ENCODE measurements at places on chromosomes 16 and 17.

DNA sequence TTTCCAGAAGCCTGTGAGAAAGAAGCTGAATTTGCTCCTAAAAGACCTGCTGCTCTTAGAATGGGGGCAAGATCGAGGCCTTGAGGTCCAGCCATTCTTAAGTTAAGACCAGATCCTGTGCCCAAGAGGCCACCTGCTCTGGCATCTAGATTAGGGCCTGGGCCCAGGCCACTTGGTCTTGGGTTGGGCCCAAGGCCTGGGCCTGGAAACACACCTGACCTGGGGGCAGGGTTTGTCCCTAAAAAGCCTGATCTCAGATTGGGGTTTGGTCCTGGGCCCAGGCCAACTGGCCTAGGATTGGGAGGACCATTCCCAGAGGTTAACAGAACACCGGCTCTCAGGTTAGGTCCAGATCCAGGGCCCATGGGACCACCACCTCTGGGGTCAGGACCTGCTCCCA, 12.9 kb downstream of the CHTF8 start:
- DNase-seq = no peak

DNA sequence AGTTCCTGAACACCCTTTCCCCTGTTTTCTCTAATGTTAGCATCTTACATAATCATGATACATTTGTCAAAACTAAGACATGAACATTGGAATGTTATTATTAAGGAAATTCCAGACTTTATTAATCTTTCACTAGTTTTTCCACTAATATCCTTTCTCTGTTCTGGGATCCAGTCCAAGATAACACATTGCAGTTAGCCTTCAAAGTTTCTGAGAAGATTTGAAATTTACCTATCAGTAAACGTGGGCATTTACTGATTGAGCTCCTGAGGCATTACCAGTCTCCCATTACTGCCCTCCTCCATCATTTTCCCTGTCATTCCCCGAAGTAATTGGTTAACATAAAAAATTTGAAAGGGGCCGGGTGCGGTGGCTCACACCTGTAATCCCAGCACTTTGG, 5.7 kb upstream of the CD300LG start:
- no peak for DNase-seq

GRCh38 chr16:48113001-48113400, 42.8 kb downstream of the ABCC12 start:
- no peak for DNase-seq

- DNase-seq = no peak
These were observed 187.6 kb downstream of the FTO start for GRCh38 chr16:53891409-53892139.

GRCh38 chr17:17157041-17157440, 49.1 kb downstream of the PLD6 start:
- DNase-seq = no peak

DNA sequence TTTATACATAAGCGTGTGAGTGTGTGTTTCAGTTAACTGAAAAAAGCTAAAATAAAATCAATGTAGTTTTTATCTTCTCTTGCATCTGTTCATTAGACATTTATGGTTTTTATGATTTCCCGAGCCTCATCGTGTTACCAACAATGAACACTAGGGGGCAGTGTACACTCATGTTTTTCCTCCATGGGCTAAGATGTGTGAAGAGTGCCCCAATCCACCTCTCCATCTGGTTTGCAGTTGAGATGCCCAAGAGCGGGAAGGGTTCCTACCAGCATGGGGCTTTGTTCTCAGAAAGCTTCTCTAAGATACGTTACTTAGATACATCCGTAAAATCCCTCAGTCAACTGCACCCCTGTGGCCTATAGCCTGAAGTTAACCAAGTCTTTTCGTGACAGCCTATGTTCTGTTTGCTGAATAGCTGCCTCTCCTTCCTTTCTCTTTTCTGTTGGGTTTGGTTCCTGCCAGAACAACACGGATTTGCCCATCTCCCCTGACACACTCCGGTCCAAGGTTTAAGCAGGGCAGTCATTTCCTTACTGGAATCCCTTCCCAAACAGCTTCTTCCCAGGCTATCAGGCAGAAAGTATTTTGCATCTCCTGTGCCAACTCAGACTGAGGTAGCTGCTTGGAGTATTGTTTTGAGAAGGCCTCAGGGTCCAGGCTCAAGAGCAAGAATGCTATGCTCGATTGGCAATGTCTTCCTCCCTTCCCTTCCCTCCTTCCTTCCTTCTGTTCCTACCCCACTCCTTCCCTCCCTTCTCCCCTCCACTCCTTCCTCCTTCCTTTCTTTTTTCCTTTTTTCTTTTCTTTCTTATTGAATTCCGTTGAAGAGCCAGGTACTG, 12.9 kb upstream of the ELAC2 start:
- peak; percentile 30 for DNase-seq

DNA sequence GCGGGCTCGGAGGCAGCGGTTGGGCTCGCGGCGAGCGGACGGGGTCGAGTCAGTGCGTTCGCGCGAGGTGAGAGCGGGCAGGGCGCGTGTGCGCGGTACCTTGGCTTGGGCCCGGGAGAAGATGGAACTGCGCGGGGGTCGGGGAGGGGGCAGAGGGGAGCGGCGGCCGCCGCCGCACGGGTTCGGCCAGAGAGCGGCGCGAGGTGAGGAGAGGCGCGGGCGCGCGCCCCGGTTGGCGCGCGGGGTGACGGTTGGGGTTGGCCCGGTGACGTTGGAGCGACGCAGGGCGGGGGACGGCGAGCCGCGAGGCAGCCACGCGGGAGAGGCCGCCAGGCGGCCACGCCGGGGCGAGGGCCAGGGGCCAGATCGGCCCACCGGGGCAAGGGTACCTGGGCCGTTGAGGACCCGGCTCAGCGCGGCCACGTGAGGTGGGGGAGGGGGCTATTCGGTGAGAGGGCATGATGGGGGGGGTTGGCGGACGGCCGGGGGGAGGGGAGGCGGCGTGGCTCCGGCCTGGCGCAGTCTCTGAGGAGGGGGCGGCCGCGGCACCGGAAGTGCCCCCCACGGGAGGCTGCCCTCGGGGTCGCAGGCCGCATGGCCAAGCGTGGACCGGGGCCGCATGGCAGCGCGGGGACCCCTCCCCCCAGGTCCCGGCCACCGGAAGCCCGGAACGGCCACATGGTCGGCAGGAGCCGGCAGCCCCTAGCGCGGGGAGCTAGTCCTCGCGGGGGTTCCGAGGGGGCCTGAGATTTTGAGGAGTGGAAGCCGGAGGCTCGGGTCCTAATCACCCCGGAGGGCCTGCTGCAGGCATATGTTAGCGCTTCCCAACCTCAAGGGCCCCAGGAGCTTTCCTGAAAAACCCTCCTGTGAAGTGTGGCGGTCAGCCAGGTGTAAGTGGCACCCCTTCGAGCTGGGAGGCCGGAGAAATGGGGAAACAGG, 527 bp downstream of the EIF5A start:
- peak; percentile 59 for DNase-seq

- no peak for DNase-seq
These were observed 2.6 kb upstream of the SRL start for GRCh38 chr16:4244254-4245076.

DNA sequence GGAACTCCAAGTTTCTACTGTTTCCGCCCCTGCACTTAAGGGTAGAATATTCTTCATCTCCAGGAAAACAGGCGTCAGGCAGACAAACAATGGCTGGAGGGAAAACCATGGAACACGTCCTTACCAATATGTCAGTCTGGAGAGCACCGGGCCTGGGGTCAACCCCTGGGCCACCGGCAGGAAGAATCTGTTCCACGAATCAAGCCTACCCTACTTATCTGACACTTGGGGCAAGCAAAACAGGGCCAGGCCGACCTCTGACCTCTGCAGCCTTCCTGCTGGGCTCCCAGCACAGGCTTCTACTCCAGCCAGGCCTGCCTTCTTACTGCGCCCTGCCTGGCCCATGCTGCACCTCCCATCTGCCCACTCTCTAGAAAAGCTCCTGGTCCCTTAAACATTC, 10.1 kb downstream of the VAC14 start:
- DNase-seq = no peak

GRCh38 chr17:55463600-55463999, 42.0 kb upstream of the MMD start:
- no peak for DNase-seq

GRCh38 chr16:68276223-68276622, 11.9 kb downstream of the SLC7A6 start:
- no peak for DNase-seq

DNA sequence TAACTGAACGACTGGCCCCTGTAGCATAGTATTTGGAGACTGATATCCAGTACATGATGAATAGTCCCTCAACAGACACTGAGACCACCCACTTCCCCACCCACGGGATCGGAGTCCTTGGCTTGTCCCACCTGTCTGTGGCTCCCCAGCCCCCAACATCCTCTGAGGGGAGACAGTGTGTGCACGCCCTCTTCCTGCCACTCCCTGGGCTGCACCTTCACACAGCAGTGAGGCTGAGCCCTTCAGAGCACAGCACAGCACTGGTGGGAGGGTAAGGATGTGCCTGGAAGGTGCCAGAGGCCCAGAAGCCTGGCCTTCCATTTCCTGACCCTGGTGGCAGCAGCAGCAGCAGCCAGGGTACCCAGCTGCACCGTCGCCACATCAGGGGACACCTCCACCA, 11.0 kb downstream of the DNASE1 start:
- peak; percentile 38 for DNase-seq

DNA sequence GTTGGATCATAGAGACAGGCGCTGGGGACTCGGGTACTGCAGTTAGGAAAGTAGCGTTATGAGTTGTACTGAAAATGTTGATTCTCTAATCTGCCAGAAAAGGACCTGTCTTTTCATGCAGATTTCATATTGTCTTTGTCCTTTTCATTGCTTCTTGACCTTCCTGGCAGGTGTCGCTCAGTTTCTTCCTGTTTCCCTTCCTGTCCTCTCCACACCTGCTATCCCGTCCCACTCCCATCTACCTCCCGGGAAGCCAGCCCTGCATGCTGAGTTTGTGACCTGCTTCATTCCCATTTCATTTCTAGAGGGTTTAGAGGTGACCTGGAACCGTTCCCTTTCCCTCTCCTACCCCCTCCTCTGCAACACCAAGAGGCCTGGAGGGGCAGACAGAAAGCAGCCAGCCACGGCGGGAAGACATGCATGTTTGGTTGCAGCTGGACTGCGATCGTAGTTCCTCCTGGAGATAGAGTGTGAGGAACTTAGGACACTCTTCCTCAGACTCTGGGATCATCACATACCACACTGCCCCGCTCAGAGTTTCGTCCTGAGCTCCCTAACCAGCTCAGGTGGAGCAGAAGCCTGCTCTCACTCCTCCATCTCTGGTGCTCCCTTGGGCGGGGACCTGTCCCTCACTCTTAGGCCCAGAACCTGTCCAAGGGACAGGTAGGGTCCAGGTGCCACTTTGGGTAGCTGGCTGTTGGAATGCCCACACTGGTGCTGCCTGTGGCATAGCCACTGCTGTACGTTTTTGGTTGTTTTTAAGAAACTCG, 23.9 kb upstream of the ARHGAP23 start:
- no peak for DNase-seq

- DNase-seq = no peak
These were observed 286.6 kb upstream of the CCL2 start for GRCh38 chr17:33968350-33969044.

GRCh38 chr17:42895185-42895555, 5.4 kb upstream of the G6PC1 start:
- no peak for DNase-seq

DNA sequence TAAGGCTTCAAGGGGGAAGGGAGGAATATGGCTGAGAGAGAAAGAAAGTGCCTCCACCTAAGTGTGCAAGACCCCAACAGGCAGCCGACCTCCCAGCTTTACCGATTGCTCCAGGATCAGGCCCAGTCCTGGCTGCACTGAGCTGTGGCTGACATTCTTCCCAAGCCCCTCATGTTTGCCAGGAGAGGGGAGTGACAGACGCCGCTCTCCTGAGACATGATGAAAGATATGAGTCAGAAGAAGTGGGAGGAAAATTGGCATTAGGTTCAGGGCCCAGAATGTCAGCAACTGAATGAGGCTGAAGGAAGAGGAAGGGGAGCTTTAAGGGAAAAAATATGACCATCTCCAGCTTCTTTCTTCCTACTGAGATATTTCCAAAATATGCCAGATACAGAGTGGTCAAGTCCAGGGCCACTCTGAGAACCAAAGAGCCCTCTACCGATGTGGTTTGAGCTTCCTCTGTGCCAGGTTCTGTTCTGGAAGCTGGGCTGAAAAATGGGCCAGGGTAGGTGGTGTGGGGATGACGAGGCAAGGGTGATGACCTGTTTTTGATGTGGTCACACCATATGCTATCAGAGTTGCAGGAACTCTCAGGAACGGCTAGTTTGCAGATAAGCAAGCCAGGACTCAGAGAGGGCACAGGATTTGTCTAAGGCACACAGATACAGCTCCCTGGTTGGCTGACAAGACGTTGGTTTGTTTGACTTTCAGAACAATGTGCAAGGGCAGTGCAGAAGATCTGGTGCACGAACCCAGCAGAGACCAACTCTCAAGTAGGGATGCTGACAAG, 176.7 kb downstream of the SOX9 start:
- DNase-seq = no peak

DNA sequence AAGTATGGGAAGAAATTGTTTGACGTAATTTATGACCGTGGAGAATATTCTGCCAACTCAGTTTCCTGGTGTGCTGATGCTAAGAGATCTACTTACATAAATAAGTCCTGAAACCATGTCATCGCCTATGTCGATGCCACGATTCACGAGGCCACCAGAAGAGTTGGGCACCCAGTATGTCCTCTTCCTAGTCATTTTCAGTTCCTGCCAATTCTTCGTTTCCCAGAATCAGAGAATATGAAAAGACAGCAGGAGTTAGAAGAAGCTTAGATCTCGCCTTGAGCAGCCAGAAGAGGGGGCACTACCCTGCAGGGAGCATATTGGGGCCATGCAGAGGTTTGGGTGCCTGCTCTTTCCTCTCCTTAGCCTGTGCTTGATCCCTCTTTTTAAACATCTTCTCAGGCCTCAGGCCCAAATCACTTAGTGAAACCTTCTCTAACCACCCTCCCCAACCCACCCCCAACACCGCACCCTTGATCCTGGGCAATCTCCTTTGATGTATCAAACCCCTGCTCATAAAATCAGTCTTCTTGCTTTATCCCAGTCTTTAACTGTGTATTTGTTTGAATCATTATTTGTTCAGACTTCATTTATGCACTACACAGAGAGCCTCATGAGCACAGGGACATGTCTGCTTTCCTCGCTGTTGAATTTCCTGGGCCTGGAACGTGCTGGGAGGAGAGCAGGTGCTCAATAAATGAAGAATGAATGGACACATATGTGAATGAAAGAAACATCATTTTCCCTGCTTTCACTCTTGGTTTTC, 12.2 kb upstream of the LONP2 start:
- peak; percentile 14 for DNase-seq

GRCh38 chr17:56497132-56497531, 96.4 kb upstream of the NOG start:
- no peak for DNase-seq
